ENCODE measurements at places on chromosomes 1 and 21.

DNA sequence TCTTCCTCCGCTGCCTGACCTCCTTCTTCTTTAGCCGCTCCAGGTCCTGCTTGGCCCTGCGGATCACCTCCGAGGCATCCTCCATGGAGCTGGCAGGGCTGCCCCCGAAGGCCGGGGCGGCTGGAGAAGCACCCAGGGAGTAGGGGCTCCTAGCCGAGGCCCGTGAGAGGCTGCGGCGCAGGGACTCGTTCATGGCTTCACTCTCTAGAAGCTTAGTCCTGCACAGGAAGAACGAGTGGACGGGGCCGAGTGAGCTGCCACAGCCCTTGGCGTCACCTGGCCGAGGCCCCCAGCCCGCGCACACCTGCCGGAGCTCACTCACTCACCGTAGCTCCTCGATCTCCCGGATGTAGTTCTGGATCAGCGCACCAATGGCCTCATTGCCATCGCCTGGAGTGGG is 23.1 kb downstream of the KIF21B start:
- no peak for DNase-seq

- no peak for DNase-seq
Measured at GRCh38 chr1:13992489-13993285, 292.7 kb downstream of the PRDM2 start.

DNA sequence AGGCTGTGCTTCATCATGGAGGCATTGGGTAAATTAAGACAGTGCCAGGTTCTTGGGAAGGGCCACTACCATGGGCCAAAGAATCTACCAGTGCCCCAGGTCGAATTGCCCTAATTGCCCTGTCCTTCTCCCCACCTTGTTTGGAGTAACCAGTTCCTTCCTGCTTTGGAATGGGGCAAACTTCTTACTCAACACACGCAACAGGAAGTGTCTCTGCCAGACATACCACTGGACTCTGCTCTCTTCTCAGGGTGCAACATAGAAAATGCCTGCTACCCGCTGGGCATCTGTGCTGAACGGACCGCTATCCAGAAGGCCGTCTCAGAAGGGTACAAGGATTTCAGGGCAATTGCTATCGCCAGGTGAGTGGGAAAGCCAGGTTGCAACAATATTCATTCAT is 15.8 kb downstream of the CDA start:
- no peak for DNase-seq

DNA sequence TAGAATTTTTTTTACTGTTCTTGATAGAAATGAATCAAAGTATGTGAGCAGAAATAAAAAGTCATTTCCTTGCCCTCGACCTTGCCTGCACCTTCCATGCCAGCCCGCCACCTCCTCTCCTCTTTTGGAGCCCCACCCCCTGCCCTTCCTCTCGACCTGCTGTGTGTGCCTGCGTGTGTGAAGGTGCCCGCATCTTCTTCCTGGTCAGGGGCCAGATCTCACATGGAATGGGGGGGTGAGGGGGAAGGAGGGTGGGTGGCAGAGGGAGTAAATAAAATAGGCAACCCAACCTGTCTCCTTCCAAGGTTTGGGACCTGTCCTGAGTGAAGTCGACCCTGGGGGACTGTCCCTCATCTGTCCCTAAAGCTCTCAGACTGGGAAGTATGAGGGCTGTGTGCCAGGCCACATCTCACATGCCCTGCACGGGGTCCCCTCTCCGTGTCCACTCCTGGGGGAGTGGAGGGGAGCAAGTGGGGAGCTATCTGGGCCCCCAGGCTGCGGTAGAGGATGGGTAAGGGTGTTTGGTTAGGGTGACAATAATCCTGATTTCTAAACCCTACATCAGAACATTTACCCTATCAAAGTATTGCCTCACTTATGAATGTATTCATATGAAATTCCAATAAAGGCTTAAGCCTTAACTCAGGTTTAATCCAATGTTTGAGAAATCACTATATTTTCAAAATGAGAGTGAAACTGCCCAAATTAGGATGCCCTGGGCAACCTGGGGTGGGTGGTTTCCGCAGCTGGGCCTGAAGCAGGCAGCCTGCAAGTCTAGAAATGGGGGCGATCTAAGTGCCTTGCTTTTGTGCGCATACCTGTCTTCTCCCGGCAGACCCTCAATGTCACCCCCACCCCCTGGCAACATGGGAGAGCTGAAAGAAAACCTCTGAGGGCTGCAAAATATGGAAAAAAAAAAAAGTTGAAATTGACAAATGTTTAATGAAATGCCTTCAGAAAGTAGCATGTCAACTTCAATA is 15.4 kb downstream of the AMPD2 start:
- no peak for DNase-seq

DNA sequence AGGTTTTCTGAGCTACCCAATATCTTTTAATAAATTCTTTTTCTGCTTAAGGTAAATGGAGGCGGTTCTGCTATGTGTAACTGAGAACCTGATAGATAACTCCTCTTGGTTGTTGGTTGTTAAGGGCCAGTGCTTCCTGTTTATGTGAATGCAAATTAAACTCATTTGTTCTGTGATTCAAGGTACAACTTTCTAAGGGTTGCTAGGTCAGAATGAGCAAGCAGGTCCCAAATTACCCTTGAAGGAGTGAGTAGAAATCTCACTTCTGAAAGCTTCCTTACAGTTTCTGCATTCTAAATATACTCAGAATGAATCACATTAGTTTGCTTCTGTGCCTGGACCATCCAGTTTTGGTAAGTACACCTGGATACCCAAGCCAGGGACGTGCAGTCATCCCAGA is 15.5 kb upstream of the FAM78B start:
- no peak for DNase-seq

DNA sequence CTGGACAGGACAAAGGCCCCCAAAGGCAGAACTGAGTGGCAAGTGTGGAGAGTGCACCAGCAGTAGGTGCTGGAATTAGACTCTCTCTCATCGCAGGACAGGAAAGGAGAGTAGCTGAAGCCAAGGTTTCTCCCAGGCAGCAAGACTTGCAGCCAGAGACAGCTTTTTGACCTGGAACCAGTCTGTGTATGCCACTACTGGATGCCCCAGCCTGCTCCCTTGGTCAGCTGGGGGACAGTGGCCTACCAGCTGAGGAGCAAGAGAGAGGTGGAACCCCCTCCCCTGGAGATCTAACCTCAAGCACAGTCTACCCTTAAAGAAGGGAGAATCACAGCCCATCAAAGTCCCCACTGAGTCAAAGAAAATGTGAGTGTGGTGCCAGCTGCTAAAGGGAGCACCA is 375.7 kb downstream of the KCNH1 start:
- DNase-seq: no peak

GRCh38 chr1:230065571-230065970 is 1.5 kb upstream of the GALNT2 start:
- peak; percentile 41 for DNase-seq

- DNase-seq: no peak
Measured at GRCh38 chr1:55707196-55707595, 492.0 kb upstream of the USP24 start.

DNA sequence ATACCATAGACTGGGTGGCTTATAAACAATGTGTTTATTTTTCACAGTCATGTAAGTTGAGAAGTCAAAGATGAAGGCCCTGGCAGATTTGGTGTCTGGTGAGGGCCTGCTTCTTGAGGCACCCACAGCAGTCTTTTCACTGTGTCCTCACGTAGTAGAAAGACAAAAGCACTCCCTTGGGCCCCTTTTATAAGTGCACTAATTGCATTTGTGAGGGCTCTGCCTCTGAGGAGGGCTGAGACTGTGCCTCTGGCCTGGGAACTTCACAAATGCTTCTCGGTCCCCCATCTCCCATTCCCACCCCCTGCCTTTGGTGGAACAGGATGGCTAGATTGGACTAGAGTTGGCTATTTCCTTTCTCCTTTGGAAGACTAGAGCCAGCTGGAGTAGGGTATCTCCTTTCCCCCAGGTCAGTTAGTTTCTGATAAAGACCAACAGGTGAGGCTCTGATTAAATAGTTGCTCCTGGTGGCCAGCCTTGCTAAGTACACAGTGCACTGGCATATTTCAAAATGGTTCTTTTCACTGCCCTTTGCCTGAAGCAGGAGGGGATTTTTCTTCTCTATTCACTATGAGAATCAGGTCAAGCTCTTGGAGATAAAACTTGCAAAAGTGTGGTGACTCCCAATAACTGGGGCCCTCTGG is 82.9 kb downstream of the PLPPR4 start:
- no peak for DNase-seq

GRCh38 chr21:45817345-45817744 is 164.2 kb upstream of the COL6A1 start:
- DNase-seq: no peak

GRCh38 chr1:6347641-6348487 is 45.7 kb downstream of the ACOT7 start:
- DNase-seq: peak; percentile 54

- no peak for DNase-seq
Measured at GRCh38 chr1:33266766-33267165, 10.5 kb downstream of the ZNF362 start.

DNA sequence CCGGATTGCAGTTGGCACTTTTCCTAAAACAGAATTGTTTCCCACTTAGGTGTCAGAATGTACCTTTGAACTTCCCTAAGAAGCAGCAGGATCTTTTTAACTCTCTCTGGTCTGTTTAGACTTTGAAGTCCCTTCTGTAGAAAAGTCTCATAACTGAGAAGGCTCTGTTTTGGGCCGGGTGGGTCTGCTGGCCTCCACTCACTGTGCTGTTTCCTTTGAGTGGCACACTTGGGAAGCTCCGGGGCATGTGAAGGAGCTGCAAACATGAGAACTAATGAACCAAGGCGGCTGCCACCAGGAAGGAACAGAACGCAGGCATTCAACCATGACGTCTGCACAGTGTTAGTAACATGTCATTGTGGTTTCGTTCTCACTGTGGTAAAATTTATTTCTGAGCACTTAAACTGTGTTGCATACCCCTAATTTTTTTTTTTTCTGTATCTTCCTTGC is 19.5 kb upstream of the NCMAP start:
- DNase-seq: no peak

- no peak for DNase-seq
Measured at GRCh38 chr1:179951383-179952144, 3.0 kb upstream of the CEP350 start.

GRCh38 chr1:88462488-88463261 is 221.4 kb upstream of the PKN2 start:
- peak; percentile 9 for DNase-seq

GRCh38 chr1:41360074-41360785 is 1.0 kb upstream of the FOXO6 start:
- peak; percentile 70 for DNase-seq

GRCh38 chr1:97906567-97907241 is 14.1 kb downstream of the DPYD start:
- DNase-seq: no peak

- DNase-seq: no peak
Measured at GRCh38 chr1:52576074-52576473, 23.2 kb upstream of the TUT4 start.

DNA sequence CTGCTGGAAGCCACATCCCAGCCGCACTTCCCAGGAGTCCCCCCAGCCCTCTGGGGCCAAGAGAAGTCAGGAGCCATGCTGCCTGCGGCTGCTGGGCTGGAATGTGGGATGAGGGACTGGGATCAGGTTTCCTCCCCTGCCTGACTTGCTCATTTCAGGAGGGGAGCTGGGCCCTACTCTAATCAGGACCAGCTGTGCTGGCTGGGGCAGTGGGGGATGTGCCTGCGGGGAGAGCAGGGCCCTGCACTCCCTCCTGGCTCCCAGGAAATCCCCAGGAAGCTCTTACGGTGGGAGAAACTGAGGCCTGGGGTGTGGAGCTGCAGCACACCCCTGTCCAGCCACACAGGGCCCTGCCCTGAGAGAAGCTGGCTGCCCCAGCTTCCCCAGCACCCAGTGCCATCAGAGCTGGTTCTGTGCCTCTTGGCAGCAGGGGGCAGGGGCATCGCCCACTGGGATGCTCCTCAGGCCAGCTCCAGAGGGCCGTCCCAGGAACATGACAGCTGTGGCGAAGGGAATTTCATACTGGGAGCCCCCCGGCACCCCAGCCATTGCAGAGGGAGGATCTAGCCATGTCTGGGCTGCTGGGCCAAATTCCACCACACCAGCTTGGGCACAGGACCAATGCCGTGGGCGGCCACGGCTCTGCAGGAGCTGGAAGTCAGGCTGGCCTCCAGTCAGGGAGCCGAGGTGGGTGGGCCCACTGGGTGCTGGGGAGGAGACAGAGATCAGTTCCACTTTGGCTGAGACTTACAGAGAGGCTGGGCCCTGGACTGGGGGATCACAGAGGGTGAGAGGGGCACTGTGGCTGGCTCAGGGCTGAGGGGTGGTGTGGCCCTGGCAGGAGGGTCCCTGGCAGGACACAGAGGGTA is 21.3 kb upstream of the PRSS38 start:
- DNase-seq: no peak

GRCh38 chr21:40422896-40423635 is 423.9 kb downstream of the DSCAM start:
- no peak for DNase-seq

- DNase-seq: peak; percentile 84
Measured at GRCh38 chr1:24199291-24199900, 12.3 kb upstream of the IFNLR1 start.

DNA sequence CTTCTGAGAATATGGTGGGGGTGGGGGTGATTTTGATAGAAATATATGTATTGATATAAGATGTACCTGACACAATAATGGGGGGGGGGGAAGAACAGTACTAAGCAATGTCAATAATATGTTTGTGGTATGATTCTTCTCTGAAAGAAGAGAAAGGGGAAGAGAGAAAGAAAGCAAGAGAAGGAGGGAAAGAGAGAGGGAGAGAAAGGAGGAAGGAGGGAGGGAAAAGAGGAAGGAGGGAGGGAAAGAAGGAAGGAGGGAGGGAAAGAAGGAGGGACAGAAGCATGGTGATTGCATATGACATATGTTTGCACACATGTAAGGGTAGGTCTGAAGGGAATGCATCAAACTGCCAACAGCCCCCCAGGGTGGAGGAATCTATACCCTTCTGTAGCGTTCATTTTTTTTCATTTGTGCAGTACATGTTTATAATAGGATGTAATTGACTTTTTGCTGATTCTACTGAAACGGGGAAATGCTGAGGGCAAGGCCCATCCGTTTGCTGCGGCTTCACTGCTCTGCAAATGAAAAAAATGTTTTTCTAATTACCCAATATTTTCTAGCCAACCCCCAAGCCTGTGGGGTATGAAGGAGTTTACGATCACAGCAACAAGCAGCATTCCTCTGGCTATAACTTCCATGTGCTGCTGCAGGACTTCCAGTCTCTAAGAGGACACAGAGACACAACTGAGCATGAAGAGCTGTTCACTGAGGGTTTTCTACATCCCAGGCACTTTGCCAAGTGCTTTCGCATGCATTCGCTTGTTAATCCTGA is 119.3 kb upstream of the ZC3H12A start:
- DNase-seq: no peak

GRCh38 chr1:3645666-3646355 is 4.1 kb downstream of the WRAP73 start:
- no peak for DNase-seq

GRCh38 chr1:44592208-44593145 is 81.8 kb downstream of the TMEM53 start:
- DNase-seq: no peak

Data from erythroblast (primary cell).